ENCODE measurements at places on chromosomes 5 and 9.
A peak's percentile ranks its signal among the peaks of the same experiment; 100 is the strongest.

GRCh38 chr5:79510638-79511037, 3.3 kb downstream of the HOMER1 start:
- DNase-seq = no peak

DNA sequence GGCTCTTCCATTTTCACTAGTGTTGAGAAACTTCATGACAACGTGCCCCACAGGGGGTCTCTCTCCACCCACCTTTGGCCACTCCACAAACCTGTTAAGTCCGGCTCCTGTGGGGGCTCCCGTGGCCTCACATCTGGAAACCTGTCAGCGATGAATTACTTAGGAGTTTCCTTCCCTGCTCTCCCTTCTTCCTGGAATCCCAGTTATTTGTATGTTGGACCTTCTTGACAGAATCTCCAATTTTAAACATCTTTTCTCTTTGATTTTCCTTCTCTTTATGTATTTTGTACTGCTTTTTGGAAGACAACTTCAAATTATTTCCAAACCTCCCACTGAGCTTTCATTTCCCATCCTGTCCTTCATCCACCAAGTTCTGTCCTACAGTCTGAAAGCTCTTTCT, 55.1 kb upstream of the NRARP start:
- no peak for DNase-seq

DNA sequence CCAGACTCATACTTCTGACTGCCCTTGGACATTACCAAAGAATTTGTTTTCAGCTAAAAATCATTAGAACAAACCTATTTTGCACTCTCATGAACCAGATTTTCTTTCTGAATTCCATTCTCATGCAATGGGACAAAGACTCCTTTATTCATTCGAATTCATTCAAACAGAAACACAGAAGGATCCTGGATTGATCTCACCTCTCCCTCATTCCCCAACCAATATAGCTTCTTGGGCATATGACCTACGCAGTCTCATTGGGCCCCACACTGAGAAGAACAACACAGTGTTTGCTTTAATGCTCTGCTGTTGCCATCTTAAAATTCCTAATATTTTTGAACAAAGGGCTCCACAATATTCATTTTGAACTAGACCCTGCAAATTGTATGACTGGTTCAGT, 392.4 kb downstream of the CTNND2 start:
- no peak for DNase-seq

GRCh38 chr5:93911609-93912008, 170.2 kb upstream of the POU5F2 start:
- no peak for DNase-seq

GRCh38 chr9:136722093-136722968, 10.0 kb downstream of the DIPK1B start:
- DNase-seq = no peak

GRCh38 chr9:93305497-93306020, 121.6 kb downstream of the WNK2 start:
- DNase-seq = no peak

- no peak for DNase-seq
Measured at GRCh38 chr5:88203981-88204750, 64.5 kb downstream of the TMEM161B start.

GRCh38 chr9:98342098-98342819, 86.8 kb upstream of the TBC1D2 start:
- DNase-seq = no peak

DNA sequence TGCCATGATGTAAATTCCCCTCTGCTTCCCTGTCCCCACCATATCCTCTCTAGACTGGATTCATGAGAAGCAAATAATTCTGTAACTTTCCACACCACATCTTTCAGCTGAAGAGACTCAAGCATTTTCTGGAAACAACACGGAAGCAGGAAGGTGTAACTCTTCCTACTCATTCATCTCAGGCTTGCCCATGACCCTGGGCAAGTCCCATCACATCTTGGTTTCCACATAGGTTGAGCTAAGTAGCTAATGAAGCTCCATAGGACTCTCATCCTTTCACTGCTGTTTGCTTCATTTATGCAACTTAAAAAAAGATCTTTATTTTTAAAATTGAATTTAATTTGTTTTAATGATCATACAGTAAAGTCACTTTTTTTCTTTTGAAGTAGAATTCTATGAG, 32.7 kb upstream of the STARD4 start:
- no peak for DNase-seq

GRCh38 chr9:110764006-110764405, 95.4 kb downstream of the MUSK start:
- DNase-seq = no peak

GRCh38 chr9:95574866-95575553, 58.2 kb upstream of the PTCH1 start:
- no peak for DNase-seq

DNA sequence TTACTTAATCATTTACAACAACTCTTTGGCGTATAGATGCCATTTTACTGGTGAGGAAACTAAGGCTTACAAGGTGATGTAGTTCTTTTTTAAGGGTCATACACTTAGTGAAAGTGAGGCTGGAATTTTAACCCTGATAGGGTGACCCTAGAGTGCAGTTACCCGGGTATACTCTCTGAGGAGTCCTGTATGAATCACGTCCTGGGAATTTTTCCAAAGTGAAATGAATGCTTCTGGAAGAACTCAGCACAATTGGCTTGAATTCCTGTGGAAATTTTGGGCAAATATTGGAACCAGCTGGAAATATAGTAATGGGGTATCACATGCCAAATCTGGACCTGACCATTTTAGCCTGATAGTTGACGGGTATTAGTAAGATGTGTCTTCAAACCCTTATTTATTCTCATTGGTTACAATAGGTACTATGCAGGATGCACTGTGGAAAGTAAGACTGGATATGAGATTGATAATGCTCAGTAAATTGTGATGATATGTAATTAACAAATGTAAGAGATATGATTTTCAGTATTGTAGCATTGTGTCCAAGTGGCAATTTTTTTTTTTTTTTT, 14.8 kb downstream of the SUB1 start:
- peak; percentile 57 for DNase-seq

GRCh38 chr5:149429839-149430721, 51.0 kb upstream of the IL17B start:
- DNase-seq = no peak

DNA sequence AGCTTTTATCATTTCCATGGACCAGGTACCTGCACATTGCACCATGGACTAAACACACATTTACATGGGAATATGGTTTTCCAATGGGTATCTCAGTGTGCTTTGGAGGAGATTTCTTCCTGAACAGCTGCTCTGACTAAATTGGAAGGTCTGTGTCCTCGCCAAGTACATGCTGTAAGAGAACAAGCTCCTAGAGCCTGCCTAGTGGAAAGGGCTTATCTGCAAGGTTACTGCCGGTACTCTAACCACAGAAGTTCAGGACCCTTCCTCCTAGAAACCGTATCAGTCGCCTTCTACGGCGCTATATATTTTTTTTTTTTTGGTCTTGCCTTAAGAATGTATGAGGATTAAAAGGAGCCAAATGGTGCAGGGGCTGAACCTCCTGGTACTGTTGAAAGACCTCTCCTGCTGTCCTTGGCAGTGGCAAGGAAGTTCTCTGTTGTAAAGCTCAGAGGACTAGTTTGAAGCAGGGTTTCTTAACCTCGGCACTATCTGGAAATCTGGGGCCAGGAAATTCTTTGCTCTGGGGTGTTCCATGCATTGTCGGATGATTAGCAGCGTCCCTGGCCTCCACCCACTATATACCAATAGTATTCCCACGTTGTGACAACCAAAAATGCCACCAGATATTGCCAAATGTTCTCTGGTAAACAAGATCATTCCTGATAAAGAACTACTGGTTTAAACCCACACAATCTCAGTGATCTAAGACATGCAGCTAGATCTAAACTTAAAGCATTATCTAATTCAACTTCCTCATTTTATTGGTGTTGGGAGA, 107.4 kb downstream of the FBXO38 start:
- no peak for DNase-seq

DNA sequence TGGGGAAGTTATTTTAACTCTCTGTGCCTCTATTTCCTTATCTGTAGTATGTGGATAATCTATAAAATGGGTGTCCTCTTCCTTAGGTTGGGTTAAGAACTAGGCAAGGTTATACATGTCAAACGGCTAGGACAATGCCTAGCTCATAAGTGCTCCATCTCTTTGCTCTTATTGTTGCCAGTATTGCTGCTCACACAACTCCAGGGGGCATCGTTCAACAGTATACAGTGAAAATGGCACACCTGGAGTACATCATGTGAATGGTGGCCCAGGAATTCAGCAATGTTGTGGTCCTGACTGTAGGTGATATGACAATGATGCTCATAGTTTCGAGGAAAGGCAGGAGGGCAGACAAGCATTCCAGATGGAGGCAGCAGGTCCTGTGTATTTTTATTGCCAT, 30.1 kb downstream of the SLIT3 start:
- no peak for DNase-seq

DNA sequence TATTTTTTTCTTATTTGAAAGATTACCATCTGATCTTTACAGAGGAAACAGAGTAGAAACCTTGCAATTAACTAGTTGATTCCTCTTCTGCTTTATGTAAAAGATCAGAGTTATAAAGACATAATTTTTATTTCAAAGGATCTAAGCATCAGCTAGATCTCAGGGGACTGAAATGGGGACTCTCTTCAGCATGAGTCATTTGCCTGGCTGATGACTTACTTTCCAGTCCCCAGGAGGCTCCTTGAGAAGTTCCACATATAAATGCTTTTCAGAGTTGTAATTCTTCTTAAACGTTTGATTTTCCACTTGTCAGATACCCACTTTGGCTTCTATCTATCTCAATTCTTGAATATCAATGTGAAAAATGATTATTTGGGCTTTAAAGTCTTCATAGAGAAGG, 389.4 kb downstream of the RAB3C start:
- DNase-seq = no peak

- DNase-seq = no peak
Measured at GRCh38 chr5:158747816-158748432, 351.8 kb downstream of the EBF1 start.

DNA sequence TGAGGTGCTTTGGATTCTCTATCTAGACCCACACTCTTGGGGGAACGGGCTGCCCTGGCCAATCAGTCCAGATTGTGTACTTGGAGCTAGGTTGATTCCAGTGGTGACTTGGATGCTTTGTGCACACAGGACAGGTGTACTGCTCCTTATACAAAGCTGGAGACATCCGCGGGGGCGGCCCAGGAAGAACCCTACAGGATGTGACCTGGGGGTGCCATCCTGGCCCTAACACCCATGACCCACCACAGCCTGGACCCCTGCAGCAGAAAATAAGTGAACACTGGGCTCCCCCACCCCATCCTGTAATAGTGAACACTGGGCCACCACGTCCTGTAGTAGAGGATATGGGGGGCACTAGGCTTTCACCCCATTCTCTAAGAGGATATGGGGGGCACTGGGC, 12.1 kb upstream of the PLEKHG4B start:
- no peak for DNase-seq

GRCh38 chr5:149632311-149633251, 51.3 kb downstream of the ARHGEF37 start:
- peak; percentile 35 for DNase-seq

GRCh38 chr9:89374176-89374575, 55.9 kb downstream of the SECISBP2 start:
- DNase-seq = peak; percentile 72

DNA sequence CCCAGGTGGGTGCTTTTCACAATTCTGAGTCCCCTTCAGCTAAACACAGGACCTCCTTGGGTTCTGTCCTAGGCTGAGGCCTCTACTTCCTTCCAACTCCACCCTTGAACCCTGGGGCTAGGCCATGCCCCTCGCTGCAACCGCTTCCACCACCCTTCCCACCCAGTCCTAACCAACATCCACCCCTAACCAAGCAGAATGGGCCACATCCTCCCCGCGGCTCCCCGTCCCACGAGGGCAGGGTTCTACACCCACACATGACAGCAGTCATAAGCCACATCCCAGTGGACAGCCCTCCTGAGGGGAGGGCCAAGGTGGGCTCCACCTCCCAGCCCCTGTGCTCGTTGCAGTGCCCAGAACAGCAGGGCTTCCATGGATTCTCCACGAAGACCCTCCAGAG, 65.8 kb downstream of the SHB start:
- DNase-seq = no peak

- no peak for DNase-seq
Measured at GRCh38 chr5:4065472-4066320, 470.1 kb downstream of the IRX1 start.

Measured in SJSA1 (cell line).